OCI-LY7 (cell line): ENCODE measurements at places on chromosomes 7 and 10. TPM values are rescaled to one million over a fixed set of nuclear protein-coding genes. Genes with fewer than 3 reads are reported as not detected.
A peak's percentile ranks its signal among the peaks of the same experiment; 100 is the strongest.

Gene AKR1C3
- not detected in 2 replicates for total RNA-seq

Gene PDK4
- not detected in 2 replicates for total RNA-seq

Gene MAP3K8
- total RNA-seq = 21.6 and 21.9 TPM in 2 replicates

Gene DTX2
- 26.1 and 27.8 TPM in 2 replicates for total RNA-seq

Gene AOC1
- not detected in 2 replicates for total RNA-seq

Gene MTG1
- 101 and 107 TPM in 2 replicates for total RNA-seq

DNA sequence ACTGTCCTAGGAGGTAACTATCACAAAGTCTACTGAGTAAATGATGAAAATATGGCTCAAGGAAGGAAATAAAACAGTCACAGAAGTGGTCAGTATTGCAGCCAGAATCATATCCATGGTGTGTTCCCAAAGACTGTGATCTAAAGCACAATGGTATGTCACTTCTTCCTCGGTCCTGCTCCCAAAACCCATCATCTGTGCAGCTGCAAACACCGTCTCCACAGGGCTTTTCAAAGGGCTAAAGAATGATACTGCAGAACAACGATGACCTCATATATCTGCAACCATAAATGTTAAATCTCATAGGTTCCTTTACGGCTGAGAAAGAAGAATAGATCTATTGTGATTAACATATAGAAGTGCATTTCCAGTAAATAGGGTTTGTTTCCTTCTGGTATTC lies 465.0 kb downstream of the GRID1 start:
- no peak for DNase-seq

DNA sequence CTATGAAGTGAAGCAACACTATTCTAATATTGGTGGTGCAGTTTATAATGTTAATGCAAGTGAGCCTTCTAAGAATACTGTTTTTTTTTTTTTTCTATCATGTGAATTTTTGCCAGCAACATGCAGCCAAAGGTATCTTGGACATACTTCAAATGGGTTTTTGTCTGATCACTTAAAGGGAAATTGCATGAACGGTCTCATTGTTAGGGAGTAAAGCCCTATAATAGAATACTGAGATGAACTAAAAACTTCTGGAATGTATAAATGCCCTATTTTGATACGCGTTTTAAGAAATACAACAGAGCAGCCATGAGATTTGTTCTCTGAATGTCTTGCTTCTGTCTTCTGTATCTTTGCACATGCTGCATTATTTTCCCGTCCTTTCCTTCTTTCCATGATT lies 10.5 kb upstream of the MDFIC start:
- no peak for DNase-seq

DNA sequence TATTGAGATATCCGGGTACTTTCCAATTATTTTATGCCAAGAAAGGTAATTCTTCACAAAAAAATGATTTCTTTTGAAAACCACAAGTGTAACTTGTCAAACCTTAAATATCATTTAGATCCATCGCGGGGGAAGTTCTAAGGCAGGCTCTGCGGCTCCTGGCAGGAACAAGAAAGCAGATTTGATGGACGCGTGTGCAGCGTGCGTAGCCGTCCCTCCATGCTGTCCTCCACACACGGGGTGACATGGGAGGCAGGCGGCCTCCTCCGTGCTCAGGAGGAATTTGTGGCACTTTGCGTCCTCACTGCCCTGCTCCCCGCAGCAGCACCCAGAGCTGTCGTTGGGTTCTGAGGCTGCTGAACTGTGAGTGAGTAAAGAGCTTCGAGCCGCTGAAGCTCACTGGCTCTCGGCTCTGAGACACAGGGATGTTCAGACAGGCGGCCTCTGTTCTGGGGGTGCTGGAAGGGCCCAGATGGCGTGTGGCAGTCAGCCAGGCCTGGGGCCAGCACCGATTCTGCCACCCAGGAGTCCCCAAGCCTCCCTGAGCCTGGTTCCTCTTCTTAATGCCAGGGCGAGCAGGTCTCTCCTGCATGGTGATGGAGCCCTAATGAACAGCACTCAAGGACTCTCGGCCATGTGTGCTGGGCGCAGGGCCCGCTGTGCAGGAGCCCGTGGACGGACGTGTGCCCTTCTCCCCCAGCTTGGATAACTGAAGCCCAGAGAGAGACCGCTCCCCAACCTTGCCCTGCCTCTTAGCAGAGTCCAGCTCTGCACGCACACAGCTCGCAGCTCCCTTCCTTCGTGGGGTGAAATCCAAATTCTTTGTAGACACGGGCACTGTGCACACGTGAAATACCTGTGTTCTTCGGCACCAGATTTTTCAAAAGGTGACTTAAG lies 185.4 kb upstream of the SHH start:
- DNase-seq = no peak

DNA sequence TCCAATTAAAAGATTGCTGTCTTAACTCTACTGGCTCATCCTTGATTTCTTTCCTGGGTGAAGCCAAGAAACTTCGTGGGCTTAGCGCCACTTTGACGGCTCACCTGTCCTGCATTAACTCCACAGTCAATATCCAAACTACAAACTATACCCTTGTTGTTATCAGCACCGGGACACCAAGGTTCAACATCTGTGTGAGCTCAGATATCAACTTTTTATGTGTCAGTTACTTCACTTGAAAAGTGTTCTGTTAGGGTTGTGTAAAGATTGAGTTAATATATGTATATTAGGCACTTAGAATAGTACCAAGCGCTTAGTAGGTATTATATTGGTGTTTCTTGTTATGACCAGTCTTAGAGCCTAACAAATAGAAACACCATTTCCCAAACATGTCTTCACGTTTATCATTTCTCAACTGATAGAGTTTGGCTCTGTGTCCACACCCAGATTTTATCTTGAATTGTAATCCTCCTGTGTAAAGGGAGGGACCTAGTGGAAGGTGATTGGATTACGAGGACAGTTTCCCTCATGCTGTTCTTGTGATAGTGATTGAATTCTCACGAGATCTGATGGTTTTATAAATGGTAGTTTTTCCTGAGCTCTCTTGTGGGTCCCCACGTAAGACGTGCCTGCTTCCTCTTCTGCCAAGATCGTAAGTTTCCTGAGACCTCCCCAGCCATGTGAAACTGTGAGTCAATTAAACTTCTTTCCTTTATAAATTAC lies 19.0 kb upstream of the ST8SIA6 start:
- no peak for DNase-seq

DNA sequence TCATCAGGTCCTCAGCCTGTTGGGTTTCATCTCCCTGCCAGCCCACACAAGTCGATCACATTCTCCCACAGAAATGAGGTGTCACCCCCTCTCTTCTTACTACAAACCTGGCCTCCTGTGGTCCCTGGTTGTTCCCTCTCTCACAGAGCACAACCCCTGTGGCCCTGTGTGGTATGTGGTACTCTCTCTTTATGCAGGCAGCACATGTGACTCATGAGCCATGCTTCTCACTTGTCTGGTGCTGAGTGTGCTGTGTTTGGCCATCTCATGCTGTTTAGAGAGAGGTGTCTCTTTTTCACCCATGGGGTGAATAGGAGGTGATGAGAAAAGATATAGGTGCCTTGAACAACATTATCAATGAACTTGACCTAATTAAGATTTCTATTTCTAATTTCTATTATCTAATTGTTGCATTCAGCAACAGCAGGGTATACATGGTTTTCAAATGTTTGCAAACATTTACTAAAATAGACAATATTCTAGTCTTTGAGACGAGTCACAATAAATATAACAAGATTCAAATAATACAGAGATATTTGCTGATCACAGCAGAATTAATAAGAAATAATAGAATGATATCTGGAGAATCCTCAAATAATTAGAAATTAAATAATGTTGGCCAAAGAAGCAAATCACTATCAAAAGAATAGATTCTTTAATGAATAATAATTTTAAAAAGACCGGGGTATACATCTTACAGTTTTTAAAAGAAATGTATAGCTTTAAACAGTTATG lies 633.8 kb upstream of the IGFBP3 start:
- no peak for DNase-seq

- no peak for DNase-seq
These were observed 294.8 kb upstream of the DGKB start for GRCh38 chr7:15197042-15197977.

- DNase-seq = peak; percentile 26
These were observed 36.3 kb downstream of the SUFU start for GRCh38 chr10:102540023-102540422.

- DNase-seq = peak; percentile 80
These were observed 54.6 kb downstream of the TMEM209 start for GRCh38 chr7:130150587-130150986.

DNA sequence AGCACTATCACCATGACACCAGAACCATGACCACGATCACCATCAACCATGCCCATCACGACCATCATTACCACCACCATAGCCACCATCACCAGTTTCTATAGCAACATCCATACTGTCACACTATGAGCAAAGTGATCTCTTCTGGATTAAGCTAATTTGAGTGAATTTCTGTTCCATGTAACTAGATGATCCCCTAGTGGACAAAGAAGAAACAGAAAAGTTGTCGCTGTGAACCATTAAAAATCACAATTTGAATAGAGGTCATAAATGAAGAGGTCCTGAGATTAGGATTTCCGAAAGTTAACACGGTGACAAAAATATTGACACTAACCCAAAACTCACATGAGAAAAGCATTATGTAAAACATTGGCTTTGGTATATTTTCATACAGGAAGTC lies 77.6 kb downstream of the CLRN3 start:
- no peak for DNase-seq

- DNase-seq = peak; percentile 31
These were observed 10.2 kb downstream of the STK32C start for GRCh38 chr10:132297526-132297925.

GRCh38 chr10:46090258-46090812 lies 44.3 kb upstream of the MSMB start:
- DNase-seq = no peak

- no peak for DNase-seq
These were observed 147.0 kb downstream of the HBP1 start for GRCh38 chr7:107315716-107316220.

GRCh38 chr10:79345241-79346011 lies 1.8 kb upstream of the PPIF start:
- DNase-seq = no peak

DNA sequence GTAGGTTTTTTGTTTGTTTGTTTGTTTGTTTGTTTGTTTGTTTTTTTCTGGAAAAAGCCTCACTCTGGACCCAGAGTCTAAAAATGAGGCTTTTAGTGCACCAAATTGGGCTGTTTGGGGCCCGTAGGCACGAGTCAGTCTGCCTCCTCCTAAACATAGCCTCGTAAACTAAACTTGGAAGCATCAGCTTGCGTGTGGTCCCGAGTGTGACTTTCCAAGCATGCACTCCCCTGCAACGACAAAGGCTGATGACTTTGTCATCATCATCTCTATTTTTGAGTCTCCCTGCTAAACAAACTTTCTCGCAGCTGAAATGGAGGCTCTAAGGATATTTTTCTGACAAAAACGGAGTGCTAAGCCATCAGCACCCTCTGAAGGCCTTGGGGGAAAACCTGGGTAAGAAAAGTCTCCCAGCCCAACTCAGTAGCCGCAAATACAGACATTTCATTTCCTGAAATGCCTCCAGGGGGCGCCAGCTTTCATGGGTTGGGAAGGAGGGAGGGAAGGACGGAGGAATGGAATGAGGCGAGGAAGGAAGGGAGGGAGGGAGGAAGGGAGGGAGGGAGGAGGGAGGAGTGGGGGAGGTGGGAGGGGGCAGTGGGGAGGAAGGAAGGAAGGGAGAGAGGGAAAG lies 245.9 kb downstream of the KCNMA1 start:
- peak; percentile 13 for DNase-seq

DNA sequence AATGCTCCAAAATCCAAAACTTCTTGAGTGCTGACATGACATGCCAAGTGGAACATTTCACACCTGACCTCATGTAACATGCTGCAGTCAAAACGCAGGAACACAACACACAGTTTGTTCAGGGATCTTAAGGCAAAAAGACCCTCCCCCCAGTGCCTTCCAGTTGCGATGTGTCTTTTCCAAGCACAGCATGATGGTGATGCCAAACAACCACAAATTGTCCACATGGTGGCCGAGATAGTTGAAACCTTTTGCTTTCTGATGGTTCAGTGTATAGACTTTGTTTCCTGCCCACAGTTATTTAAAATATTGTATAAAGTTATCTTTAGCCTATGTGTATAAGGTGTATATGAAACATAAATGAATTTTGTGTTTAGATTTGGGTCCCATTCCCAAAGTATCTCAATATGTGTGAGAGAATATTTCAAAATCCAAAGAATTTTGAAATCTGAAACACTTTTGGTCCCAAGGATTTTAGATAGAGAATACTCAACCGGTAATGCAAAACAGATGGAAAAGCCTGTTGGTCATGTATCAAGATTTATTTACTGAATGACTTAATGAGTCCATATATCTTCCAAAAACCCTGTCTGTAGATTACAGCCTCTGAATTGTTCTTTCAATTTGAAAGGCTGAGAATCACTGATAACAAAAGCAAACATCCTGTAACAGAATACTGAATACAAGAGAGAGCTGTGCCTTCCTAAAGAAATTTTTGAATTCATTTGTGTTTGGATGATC lies 93.4 kb upstream of the OIT3 start:
- DNase-seq = no peak

DNA sequence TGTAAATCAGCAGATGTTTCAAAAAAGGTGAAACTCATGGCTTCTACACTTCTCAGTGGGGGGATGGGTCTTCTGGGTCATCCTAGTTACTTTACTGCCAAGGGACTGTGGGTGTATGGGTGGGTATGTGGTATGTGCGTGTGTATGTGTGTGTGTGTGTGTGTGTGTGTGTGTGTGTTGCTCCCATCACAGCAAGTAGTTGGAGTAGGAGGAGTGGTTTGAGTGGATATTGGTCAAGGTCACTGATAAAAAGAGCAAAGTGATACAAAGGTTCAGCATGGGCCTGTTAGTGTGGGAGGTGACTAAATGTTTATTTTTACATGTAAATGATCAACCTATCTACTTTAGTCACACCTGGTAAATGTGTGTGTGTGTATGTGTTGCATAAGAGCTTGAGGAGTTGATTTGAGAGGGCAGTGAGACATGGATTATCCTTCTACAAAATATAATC lies 11.8 kb upstream of the COBL start:
- DNase-seq = no peak

DNA sequence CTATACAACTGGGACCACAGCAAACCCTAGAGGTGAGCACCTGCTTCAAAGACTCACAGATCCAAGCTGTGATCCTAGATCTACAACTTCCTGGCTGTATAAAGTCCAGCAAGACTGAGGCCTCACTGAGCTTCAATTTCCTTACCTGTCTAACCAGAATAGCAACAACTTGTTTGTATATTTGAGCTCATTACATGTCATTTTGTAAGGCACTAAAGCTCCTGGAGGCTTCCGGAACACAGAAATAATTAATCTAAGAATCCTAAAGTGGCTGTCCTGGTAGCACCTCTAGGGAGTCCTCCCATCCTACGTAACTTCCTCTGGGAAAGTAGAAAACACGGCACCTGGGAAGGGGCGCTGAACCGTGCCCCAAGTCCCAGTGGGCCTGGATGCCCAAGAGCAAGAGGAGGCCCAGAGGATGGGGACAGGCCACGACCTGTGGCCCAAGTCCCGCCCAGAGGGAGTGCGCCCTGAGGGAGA lies 39.4 kb downstream of the HK1 start:
- DNase-seq = peak; percentile 32

- DNase-seq = no peak
These were observed 6.8 kb downstream of the PTPN12 start for GRCh38 chr7:77543910-77544309.

DNA sequence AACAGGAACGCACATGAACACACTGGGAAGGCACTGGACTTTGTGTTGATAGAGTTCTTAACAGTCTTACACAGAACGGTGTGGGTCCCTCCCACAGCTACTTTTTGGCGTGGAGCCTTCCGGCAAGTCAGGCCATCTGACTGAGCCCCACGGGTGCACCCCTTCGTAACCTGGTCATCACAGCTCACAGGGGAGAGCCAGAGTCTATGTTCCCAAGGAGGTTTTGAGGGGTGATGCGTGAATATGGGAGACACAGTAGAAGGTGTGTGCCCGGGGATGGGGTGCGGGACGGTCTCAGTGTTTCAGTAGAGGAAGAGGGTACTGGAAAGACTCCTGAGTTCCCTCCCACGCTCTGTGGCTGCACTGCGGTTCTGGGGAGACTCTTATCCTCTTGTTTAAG lies 291.7 kb downstream of the DNAJB6 start:
- no peak for DNase-seq
